ENCODE measurements at places on chromosomes 16 and 17.

DNA sequence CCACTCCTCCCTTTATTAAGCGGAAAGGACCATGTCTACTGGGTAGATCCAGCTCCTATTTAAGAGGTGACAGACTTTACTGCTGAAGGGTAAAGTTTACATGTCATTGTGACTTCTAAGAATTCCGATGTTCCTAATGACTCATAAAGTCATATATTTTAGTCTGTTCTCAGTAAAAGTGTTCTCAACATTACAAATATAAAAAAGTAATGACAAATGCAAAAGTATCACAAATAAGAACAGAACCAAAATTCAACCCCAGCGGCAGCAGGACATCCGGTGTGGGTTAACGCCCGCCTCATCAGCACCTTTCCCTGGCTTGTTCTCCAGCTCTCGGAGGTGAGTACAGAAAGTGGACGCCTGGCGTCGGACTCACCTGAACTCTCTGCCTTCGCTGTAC lies 6.8 kb downstream of the AXIN1 start:
- DNase-seq = no peak

DNA sequence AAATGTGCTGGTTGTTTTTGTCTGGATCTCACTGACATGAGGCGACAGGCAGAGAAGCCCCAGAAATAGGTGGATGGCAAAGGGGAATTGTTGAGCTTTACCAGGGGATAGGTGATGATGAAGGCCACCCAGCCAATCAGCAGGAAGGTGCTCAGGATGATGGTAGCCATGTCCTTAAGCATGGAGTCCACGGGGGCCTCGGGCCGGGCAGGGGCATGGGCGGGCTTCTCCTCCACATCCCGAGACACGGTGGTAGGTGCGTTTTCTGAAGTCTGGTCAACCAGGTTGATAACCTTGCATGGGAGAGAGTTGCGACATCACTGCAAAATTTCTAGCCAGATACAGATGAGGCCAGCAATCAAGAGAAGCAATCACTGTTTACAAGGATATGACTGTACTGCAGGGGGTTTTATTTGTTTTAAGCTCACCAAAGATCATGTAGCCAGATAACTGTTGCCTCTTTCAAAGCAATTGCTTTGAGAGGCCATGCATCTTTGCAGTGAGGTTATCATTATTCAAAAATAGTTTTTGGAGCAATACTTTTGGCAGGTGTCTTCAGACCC lies 37.3 kb upstream of the ICAM2 start:
- no peak for DNase-seq

- no peak for DNase-seq
Observed at GRCh38 chr17:38465391-38466345, 37.4 kb downstream of the ARHGAP23 start.

DNA sequence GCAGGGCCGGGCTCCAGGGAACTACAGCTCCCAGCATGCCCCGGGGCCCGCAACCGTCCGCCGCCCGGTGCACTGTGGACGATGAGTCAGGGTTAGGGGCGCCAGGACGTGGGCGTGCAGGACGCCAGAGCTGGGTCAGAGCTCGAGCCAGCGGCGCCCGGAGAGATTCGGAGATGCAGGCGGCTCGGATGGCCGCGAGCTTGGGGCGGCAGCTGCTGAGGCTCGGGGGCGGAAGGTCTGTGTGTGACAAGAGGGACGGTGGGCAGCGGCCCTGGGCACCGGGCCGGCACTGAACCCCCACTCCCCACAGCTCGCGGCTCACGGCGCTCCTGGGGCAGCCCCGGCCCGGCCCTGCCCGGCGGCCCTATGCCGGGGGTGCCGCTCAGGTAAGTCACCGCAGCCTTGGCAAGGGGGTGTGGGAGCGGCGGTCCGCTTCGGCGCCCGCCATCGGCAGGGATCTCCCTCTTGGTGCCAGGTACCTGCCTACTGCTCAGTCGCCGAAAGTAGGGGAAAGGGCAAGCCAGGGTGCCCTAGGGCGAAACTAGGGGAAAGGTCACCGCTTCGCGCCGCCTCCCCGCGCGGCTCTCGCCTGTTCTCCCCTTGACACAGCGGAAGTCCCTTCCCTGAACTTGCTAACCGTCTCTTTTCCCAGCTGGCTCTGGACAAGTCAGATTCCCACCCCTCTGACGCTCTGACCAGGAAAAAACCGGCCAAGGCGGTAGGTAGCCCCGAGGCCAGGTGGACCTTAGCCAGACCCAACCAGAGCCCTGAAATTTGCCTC lies at the start of the genes ACADVL and DLG4:
Gene ACADVL, plus strand, starts transcription at position 127 of the 781 bp plus-strand sequence. Its CDS starts 47 bp downstream, at position 174.
Gene DLG4, minus strand, starts transcription at position 25 of the 781 bp plus-strand sequence.
- peak; percentile 65 for DNase-seq

DNA sequence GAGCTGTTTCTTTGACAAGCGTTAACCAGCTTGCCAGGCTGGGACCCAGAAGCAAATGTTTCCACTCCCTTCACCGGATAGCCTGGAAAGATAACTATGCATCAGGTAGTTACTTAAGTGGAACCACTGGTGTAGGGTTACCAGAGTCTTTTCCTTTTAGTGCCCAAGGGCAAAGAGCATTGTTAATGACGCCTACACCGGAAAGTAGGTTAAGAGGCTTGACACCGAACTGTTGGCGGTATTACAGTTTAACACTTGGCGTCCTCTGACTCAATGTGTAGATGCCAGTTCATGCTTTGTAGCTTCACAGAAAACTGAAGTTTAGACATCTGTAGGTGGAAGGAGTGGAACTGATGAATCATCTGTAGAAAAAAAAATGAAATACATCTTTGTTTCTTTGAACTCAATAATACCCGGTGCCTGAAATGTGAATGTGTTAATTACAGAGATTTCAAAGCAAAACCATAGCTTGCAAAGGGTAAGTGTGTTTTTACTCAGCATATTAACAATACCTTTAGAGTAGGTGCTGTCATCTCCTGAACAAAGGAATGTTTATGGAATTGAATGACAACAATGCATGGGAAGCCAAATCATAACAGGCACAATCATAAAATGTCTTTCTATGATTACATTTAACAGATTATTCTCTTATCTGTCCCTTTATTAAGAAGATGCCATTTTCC lies 426.7 kb upstream of the SALL1 start:
- no peak for DNase-seq

DNA sequence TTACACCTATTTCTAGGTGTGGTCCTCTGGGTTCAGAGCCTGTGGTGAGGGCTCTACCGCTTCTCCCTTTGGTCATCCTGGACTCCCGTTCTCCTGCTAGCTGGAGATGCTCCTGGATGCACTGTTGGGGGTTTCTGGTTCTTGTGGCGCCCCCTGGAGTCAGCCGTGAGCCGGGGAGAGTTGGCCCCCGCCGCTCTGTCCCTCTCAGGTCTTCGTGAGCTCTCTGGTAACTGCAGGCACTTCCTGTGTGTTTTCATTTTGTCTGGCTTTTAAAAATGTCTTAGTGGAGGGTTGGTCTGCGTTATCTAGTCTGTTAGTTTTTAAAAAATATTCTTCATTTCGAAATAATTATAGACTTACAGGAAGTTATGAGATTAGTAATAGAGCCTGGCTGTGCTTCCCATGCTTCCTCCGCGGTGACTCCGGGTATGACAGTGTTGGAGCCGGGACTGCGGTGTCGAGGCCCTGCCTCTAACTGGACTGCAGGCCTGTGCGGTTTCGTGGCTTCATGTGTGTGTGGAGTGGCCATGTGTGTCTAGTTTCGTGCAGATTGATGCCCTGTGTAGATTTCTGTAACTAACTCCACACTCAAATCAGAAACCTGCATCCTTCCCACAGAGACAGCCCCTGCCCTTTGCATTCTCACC lies 78.0 kb upstream of the ZNF750 start:
- no peak for DNase-seq

GRCh38 chr17:68011199-68011665 lies 15.0 kb upstream of the C17orf58 start:
- no peak for DNase-seq

GRCh38 chr17:80284631-80285030 lies 24.0 kb downstream of the RNF213 start:
- no peak for DNase-seq

GRCh38 chr17:11122908-11123307 lies 118.1 kb upstream of the SHISA6 start:
- no peak for DNase-seq

- no peak for DNase-seq
Observed at GRCh38 chr17:76784926-76785325, 47.0 kb downstream of the MFSD11 start.

DNA sequence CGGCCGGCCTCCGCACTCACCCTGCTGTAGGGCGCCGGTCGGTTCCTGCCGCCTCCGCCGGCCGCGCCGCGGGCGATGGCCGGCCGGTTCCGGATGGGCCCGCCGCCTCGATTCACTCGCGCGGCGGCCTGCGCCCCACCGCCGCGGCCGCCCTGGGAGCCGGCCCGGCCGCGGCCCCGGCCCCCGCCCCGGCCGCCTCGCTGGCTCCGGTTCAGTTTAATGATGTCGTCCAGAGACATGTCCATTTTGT lies 158 bp downstream of the ALYREF start:
- DNase-seq = no peak

- DNase-seq = no peak
Observed at GRCh38 chr17:20275653-20276052, 191.7 kb downstream of the LGALS9B start.

DNA sequence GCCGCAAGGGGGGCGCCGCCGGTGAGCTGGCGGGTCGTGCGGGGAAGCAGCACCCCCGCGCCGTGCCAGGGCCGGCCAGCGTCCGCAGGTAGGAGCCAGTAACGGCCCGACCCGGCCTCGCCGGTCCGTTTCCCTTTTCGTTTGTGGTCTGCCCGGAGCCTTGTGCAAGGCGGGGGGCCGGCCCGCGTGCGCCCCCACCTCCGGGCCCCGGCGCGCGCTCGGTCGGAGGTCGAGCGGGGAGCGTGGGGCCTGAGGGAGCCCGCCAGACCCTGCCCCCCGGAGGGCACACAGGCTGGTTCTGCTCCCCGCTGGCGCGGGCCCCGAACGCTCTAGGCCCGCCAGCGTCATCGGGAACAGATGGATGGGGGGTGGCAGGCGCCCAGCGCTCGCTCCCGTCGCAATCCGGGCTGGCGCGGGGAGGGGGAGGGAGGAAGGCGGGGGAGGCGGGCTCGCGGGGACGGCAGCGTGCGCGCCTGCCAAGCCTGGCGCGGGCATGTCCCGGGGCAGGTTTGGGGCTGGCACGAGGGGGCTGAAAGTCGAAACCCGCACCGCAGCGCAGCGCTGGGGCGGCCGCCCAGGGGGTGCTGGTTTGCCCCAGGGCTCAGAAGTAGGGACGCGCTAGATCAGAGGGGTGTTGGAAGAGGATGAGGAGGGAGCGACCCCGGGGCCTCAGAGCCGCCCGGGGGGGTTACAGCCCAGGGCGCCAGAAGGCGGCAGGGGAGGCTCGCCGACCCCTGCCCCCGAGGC lies 1.5 kb upstream of the GSE1 start:
- peak; percentile 43 for DNase-seq

DNA sequence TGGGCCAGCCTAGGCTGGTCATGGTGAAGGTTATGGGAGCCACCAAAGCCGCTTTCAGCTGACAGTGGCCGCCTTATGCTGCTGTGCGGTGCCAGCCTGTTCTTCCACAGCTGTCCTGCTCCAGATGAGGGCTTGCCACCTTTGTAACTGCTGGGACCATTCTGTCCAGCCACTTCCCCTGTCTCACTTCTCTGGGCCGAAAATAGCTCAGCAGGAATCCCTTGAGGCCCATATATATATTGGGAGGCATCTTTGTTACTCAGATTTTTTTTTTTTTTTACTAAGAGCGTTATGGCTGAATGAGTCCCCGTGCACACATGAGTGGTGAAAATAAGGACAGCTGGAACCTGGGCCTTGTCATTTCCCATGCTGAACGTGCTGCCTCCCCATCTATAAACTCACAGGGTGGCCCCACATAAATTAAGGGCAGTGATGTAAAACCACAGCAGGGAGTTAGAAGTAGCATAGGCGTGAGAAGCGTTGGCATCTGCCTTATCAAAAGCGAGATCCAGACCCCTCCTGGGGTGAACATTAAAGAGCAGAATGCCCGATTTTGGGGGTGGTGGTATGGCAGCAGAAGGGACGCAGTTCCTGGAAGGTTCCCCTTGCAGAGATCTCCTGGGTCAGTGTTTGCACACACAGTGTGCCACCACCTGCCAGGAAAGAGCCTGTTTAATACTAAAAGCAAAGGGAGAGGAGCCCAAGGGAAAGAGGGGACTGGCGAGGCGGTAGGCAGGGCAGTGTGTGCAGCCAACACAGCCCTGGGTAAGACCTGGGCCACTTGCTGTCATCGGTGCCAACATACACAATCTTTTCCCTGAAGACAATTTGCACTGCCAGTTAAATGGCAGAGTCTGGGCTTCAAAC lies 57.8 kb downstream of the USP43 start:
- DNase-seq = no peak

- DNase-seq = peak; percentile 14
Observed at GRCh38 chr16:73196670-73197069, 148.7 kb upstream of the ZFHX3 start.

- peak; percentile 51 for DNase-seq
Observed at GRCh38 chr16:57648125-57648524, 19.7 kb downstream of the ADGRG1 start.

DNA sequence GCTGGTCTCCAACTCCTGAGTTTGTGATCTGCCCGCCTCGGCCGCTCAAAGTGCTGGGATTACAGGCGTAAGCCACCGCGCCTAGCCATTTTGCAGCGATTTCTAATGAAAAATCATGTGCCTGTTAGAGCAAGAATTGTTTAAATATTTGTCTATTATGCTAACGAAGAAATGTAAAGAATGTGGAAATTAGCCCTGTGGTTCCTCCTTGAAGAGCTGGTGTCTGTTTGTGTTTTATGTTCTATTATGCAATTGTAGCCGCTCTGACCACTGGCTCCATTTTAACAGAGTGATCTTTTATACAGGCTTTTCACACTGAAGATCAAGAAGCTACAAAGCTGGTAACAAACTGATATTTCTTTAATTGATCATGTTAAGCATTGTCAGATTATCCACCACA lies 217.3 kb downstream of the USP22 start:
- DNase-seq = no peak
